ENCODE measurements at places on chromosomes 5 and 9. TPM values are rescaled to one million over a fixed set of nuclear protein-coding genes. Genes with fewer than 3 reads are reported as not detected.

The NUTM2G gene
- not detected for total RNA-seq

The SLCO6A1 gene
- total RNA-seq = not detected

The CCDC112 gene
- 3.3 TPM for total RNA-seq

The TRIM14 gene
- total RNA-seq = 31.0 TPM

The ZDHHC11B gene
- 7.0 TPM for total RNA-seq

The PCDHA8 gene
- 0.08 TPM for total RNA-seq

The CAVIN4 gene
- total RNA-seq = 0.08 TPM

The CBY3 gene
- not detected for total RNA-seq

The RALGPS1 gene
- total RNA-seq = 6.8 TPM

The NCS1 gene
- 19.7 TPM for total RNA-seq

The B4GALT1 gene
- total RNA-seq = 50.9 TPM

The PCDHGC5 gene
- 1.0 TPM for total RNA-seq

The FAM153A gene
- 3.1 TPM for total RNA-seq

The GLDC gene
- 28.3 TPM for total RNA-seq

The BARHL1 gene
- total RNA-seq = not detected

The CDX1 gene
- not detected for total RNA-seq

The MARVELD2 gene
- total RNA-seq = 25.7 TPM

The NME5 gene
- 0.44 TPM for total RNA-seq

The LECT2 gene
- not detected for total RNA-seq

The CCL19 gene
- total RNA-seq = 5.1 TPM

The IFNK gene
- not detected for total RNA-seq

The INSL4 gene
- not detected for total RNA-seq

The PRLR gene
- 7.6 TPM for total RNA-seq

Measured in esophagus mucosa (tissue), 1 donor.